WERI-Rb-1 (cell line): ENCODE measurements at places on chromosomes 5 and 9.

DNA sequence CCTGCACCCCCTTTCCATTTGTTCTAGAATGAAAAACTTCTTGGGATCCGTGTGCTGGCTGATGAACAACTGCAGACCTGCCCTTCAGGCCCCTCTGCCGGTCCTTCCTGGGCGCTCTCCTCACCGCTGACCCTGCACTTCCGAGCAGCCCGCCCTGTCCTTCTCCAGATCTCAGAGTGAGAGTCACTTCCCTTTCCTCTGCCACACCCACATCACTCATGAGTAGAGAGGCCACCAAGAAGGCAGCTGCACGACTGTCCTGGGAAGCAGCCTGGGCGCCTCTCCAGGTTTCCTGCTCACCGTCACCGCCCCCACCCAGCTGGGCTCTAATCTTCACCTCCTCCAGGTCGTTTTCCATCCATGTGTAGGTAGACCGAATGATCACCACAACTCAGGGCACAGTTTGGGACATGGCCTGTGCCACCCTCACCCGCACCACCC is 35.0 kb upstream of the NSMF start:
- DNase-seq: no peak

GRCh38 chr9:96249746-96250145 is 52.2 kb downstream of the HSD17B3 start:
- no peak for DNase-seq

- no peak for DNase-seq
Observed at GRCh38 chr9:93112864-93113389, 16.9 kb downstream of the CARD19 start.

GRCh38 chr9:134491196-134491835 is 150.3 kb upstream of the COL5A1 start:
- DNase-seq: peak; percentile 89

GRCh38 chr5:136056771-136057335 is 28.1 kb downstream of the TGFBI start:
- DNase-seq: no peak
